ENCODE measurements at places on chromosomes 12 and 14. TPM values are rescaled to one million over a fixed set of nuclear protein-coding genes. Genes with fewer than 3 reads are reported as not detected.

Gene HOTAIR
- not detected for total RNA-seq

Gene TXNDC16
- 5.1 TPM for total RNA-seq

Gene DEPDC4
- 0.35 TPM for total RNA-seq

Gene APEX1
- 145 TPM for total RNA-seq

Gene KRT83
- total RNA-seq, result not detected

Gene LRIG3
- total RNA-seq, result 34.8 TPM
